Stimulated activated CD4-positive, alpha-beta T cell treated with anti-CD3 and anti-CD28 coated beads, Interleukin-1b, Interleukin-23, amount 100 ng/mL, for 1 hour (primary cell): ENCODE measurements at places on chromosomes 3 and 15.
A peak's percentile ranks its signal among the peaks of the same experiment; 100 is the strongest.

GRCh38 chr3:173552526-173552925 is 155.0 kb downstream of the NLGN1 start:
- DNase-seq = no peak

DNA sequence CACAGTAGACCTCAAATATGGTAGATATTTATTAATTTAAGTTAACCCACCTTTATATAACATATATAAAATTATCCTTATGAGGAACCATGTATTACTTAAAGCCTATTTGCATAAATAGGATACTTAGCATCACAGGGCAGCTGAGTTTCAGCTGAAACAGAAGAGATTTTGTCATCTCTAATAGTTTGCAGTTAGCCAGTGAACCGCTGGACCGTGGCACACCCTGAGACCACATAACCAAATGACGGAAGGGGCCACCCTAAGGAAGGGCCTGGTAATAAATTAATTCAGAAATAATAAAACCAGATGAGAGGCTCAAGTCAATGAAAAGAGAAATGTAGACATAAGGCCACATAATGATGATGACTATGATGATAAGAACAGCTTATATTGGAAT is 107.7 kb downstream of the MYO5A start:
- no peak for DNase-seq

- DNase-seq = no peak
Measured at GRCh38 chr3:177057768-177058167, 139.5 kb downstream of the TBL1XR1 start.

DNA sequence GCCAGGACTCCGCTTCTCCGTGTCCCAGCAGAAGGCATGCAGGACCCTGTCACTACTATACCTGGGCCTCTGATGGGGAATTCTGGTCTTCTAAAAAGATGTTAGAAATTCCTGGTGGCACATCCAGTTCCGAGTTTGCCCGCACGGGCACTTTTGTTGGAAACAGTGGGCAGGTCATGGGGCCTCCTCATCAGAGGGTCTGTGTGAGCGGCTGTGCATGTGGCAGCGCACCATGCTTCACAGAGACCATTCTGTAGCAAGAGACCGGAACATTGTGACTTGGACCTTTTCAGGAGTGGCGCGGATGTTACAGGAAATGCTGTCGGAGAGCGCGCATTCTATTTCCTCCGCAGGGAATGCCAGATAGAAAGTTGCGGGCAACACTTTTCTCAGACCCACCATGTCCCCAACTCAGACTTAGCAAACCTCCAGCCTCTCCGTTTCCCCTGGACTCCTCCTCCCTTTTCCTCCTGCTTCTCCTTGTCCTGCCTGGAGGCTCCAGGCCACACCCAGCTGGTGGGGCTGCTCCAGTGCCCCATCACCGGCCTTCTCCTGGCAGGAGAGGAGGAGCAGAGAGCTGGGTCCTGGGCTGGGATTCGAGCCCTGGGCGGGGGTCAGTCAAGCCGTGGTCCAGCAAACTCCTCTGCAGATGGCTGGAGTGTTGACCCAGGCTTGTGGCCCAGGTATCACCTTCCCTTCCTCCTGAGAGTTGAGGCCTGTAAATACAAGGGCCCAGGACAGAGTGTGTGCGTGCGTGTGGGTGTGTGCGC is 46.6 kb downstream of the KLF13 start:
- no peak for DNase-seq

GRCh38 chr15:38050529-38051448 is 116.3 kb downstream of the TMCO5A start:
- DNase-seq = no peak

GRCh38 chr3:142434503-142434902 is 13.3 kb downstream of the XRN1 start:
- no peak for DNase-seq

DNA sequence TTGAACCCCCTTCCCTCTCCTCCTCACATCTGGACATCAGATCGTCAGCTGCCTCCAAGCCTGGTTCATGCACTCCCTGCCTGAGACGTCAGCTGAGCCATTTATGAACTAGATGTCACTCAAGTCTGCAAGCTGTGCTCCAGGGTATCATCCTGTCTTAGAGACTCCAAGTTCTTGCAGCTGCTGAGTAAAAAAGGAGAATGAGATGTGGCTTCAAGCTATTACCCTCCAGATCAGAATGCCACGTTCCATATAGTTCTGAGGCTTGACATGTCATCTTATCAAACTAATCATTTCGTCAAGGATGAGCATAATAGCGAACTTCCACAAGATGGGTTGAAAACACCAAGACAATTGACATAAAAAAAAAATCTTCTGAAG is 766.3 kb downstream of the TBL1XR1 start:
- no peak for DNase-seq

DNA sequence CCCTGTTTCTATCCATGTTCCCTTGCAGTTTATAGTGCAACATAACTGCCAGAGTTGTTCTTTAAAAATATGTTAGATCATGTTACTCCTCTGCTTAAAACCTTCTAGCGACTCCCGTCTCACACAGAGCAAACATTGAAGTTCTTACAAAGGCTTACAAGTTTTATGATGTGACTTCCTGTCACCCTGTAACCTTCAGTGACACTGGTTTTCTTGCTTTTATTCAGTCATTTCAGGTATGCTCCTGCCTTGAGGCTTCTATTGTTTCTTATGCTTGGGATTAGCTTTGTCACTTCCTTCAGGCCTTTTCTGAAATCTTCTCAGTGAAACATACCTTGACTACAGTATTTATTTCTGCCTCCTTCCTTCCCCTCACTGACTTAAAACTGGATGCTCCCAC is 252.1 kb downstream of the DOCK3 start:
- DNase-seq = no peak

GRCh38 chr15:81292523-81293001 is 31.4 kb downstream of the STARD5 start:
- DNase-seq = no peak

- no peak for DNase-seq
Measured at GRCh38 chr15:85631018-85631417, 163.7 kb downstream of the KLHL25 start.

- DNase-seq = no peak
Measured at GRCh38 chr3:146019508-146019907, 141.5 kb downstream of the PLOD2 start.

DNA sequence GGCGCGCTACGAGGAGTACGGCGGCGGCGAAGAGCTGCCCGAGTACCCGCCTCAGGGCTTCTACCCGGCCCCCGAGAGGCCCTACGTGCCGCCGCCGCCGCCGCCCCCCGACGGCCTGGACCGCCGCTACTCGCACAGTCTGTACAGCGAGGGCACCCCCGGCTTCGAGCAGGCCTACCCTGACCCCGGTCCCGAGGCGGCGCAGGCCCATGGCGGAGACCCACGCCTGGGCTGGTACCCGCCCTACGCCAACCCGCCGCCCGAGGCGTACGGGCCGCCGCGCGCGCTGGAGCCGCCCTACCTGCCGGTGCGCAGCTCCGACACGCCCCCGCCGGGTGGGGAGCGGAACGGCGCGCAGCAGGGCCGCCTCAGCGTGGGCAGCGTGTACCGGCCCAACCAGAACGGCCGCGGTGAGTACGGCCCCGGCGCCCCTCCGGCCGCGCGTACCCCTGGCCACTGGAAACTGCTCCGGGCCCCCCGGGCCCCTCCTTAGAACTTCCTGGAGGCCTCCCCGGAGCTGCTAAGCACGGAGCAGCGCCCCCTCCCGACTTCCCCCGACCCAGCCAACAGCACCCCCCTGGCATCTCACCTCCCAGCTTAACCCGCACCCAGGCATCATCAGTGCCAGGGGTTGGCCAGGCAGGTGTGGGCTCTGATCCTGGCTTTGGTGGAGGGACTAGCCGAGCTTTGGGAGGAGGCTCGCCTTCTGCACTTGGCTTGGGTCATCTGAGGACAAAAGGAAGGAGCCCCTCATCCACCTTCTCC is 1.4 kb downstream of the LOXL1 start:
- peak; percentile 37 for DNase-seq

GRCh38 chr15:71003319-71003718 is 110.7 kb downstream of the LRRC49 start:
- no peak for DNase-seq

- no peak for DNase-seq
Measured at GRCh38 chr15:87871258-87871681, 385.3 kb downstream of the NTRK3 start.

DNA sequence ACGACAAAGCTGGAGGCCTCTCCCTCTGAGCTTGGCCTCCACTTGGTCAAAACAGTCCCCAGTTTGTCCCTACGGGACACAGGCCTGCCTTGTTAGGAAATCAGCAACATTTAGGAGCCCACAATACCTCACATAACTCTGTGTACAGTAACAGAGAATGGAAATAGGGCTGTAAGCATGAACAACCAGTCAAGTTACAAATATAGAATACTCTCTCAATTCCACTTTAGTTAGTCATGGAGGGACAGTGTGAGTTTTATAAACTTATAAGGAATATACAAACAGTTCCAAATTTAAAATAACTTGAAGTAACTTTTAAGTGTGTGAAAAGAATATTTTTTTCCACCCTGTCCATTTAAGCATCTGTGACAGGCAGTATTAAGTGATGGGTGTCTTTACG is 129.4 kb downstream of the PGPEP1L start:
- DNase-seq = no peak

DNA sequence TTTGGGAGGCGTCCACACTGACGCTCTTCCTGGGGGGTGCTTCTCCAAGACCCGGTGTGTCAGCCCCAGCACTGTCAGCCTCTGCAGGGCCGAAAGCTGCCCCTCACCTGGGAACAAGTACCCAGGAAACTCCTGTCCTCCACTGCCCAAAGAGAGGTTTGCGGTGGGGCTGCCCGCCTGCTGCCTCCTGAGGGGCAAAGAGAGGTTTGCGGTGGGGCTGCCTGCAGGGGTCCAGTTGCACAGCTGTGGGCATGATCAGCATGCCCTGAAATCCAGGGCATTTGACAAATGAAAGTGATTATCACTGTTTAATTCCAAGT is 15.1 kb upstream of the SNRPA1 start:
- no peak for DNase-seq

GRCh38 chr3:45137656-45138181 is 8.5 kb downstream of the CDCP1 start:
- no peak for DNase-seq
